Sciatic nerve (tissue), 2 donors: ENCODE measurements at places on chromosomes 7 and 10. TPM values are rescaled to one million over a fixed set of nuclear protein-coding genes. Genes with fewer than 3 reads are reported as not detected.
A peak's percentile ranks its signal among the peaks of the same experiment; 100 is the strongest.

DNA sequence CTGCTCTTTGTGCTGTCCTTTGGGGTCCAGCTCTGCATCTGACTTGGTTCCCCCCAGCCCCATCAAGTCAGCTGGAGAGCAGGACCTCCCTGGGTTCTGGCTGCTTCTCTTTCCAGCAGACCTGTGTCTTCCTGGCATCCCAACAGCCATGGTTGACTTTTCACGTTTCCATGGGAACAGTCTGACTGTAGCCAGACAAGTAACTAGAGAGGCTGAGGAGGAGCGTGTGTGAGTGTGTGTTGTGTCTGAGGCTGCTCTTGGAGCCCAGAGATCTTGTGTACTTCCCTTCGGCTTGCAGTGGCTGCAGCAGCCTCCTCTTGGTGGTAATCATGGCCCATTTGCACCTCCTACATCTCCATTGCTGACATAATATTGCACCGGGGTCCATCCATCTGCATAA, 332.0 kb downstream of the RPS24 start:
- DNase-seq = no peak

DNA sequence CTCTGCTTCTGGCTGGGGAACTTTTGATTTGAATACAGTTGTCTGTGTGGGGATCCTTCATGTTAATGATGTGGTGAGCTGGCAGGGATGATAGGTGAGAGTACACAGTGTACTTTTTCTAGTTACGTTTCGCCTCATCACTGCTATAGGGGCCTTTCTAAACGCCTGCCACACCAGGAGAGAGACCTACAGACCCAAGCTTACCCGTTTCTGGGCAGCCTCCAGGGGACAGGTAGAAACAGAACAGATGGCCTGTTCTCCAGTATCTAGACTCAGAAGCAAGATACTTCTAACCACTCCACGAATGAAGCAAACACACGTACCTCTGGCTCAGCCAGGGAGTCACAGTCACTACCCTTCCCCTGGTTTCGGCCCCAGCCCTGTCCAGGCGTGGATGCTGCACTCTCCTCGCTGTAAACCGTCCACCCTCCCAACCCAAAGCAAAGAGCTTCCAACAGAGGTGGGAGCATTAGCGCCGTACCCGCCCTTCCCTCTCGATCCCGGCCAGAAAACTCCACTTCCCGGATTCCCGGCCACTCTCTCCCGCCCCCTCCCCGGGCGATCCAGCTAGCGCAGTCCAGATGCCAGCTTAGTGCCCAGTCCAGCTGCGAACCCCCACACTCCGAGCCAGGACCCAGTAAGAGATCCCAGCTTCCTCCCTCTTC, 1.2 kb downstream of the CCDC6 start:
- DNase-seq = peak; percentile 70

DNA sequence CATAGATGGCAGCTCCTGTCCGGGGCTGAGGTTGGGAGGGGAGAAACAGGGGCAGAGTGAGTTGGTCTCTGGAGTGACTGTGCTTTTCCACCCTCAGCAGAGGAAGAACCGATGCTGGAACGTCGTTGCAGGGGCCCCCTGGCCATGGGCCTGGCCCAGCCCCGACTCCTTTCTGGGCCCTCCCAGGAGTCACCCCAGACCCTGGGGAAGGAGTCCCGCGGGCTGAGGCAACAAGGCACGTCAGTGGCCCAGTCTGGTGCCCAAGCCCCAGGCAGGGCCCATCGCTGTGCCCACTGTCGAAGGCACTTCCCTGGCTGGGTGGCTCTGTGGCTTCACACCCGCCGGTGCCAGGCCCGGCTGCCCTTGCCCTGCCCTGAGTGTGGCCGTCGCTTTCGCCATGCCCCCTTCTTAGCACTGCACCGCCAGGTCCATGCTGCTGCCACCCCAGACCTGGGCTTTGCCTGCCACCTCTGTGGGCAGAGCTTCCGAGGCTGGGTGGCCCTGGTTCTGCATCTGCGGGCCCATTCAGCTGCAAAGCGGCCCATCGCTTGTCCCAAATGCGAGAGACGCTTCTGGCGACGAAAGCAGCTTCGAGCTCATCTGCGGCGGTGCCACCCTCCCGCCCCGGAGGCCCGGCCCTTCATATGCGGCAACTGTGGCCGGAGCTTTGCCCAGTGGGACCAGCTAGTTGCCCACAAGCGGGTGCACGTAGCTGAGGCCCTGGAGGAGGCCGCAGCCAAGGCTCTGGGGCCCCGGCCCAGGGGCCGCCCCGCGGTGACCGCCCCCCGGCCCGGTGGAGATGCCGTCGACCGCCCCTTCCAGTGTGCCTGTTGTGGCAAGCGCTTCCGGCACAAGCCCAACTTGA, 2.7 kb downstream of the REPIN1 start:
- DNase-seq = no peak

- DNase-seq = no peak
These were observed 57.4 kb downstream of the CHST15 start for GRCh38 chr10:124035928-124036558.

- no peak for DNase-seq
These were observed 55.0 kb downstream of the PKD1L1 start for GRCh38 chr7:47893238-47893637.

DNA sequence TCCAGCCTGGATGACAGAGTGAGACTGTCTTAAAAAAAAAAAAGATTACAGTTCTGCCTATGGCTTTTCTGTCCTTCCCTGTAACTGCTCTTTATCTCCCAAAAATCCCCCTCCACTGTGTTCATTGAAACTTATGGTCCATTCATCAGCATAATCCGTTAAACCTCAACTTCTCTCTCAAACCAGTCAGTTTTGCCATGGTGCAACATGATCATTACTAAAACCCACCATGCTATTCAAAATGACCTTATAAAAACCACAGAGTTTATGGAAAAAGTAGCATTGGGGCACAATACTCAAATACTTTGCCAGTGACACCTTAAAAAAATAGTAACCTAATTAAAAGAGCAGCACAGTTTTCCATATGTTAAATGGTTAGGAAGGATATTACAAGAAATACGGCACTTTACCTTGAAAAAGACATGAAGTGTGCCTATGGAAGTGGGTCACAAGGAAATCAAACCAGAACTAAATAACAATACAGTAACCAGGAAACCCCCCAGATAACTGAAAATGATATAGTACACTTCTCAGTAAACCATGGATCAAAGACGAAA, 74.0 kb upstream of the ST8SIA6 start:
- DNase-seq = no peak

- DNase-seq = no peak
These were observed 196.4 kb upstream of the POM121L12 start for GRCh38 chr7:52838981-52839411.

DNA sequence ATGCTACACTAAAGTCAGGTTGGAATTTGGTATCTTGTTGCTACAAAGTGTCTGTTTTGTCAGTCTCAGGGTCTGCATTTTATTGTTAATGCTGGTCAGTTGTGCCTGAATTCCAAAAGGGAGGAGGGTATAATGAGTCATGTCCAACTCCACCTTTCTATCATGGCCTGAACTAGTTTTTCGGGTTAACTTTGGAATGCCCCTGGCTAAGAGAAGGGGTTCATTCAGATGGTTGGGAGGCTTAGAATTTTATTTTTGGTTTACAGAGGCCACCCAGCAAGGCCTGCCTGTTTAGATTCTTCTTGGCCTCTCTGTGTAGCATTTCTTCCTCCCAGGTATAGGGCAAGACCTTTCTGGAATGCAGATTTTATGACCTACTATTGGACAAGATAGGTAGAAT, 93.2 kb downstream of the SKIDA1 start:
- DNase-seq = no peak

DNA sequence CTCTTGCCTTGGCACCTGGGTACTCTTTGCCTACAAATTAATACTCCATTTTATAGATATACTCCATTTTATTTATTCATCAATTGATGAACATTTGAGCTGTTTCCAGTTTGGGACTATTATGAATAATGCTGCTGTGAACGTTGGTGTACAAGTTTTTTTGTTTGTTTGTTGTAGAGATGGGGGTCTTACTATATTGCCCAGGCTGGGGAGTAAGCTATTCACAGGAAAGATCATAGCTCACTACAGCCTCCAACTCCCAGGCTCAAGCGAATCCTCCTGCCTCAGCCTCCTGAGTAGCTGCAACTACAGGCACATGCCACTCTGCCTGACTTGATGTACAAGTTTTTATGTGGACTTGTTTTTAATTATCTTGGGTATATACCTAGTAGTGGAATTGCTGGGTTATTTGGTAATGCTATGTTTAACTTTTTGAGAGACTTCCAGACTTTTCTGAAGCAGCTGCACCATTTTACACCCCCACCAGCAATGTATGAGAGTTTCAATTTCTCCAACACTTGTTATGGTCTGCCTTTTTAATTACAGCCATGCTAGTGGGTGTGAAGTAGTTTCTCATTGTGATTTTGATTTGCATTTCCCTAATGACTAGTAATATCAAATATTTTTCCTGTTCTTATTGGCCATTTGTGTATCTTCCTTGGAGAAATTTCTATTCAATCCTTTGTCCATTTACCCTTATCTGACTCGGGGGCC, 15.9 kb downstream of the WBP1L start:
- DNase-seq = no peak

GRCh38 chr7:112201411-112201810, 4.8 kb downstream of the DOCK4 start:
- DNase-seq = no peak

- DNase-seq = no peak
These were observed 59.0 kb downstream of the YKT6 start for GRCh38 chr7:44259547-44260457.

- DNase-seq = no peak
These were observed 18.7 kb upstream of the ATP6V0A4 start for GRCh38 chr7:138816650-138817049.

DNA sequence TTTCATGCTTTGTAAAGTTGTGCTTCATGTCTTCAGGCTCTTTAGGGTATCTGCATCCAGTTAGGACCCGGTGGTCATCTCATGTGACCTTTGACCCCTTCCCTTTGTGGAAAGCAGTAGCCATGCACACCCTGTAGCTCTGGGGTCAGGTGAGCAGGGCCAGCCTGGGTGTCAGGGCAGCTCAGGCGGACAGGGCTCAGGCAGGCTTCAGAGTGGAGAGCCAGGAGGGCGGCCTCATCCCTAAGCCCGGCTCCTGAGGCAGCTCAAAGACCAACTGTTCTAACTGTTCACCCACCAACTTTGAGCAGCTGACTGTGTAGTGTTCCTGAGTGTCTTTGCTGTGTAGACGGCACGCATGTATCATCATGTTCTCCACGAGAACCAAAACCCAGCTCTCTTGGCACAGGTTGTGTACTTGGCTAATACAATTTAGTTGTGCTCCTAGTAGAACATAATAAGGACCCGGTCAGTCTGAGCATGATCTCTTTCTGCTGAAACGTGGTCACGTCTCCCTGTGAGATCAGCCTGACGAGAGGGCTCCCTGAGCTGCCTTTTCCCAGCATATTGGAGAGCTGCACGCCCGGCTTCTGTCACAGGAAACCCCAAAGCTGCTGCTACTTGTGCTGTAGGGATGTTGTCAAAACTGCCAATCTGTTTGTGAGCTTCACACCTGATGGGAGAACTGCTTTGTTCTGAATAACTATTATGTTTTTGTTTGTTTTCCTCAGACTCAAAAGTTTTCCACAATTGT, 30.0 kb downstream of the EEPD1 start:
- no peak for DNase-seq

GRCh38 chr10:2121315-2121714, 384.0 kb upstream of the ADARB2 start:
- DNase-seq = no peak

DNA sequence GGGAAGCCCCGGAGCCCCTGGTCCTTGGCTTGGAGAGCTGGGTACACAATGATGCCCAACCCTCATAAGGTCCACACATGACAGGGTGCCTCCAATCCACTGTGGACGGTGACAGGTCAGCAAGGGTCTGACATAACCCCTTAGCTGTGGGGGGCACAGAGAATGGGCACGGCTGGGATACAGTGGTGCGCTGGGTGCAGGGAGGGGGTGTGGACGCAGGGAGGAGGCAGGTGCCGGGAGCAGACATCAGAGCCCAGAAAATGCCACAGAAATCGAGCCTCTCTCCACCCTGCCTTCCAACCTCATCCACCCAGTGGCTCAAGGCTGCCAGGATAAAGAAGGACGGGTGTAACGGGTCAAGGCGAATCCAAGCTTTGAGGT, 177.8 kb upstream of the RHEB start:
- no peak for DNase-seq

GRCh38 chr7:39810710-39811109, 139.3 kb upstream of the CDK13 start:
- no peak for DNase-seq

DNA sequence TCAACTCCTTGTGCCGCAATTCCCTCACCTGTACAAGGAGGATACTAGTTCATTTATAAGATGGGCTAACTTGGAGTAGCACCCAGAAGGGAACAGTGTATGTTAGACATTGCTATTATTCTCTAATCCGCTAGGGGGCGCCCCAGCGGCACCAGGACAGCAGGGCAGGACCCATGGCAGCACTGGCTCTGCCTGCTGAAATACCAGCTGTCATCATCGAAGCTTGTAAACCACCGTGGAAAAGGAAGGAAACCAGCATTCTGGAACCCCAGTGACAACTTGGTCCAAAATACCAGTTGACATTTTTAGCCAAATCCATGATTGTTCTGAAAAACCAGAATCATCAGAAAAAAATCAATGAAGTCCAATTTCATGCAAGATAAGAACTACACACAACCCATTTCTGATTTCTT, 134.4 kb downstream of the ITGA8 start:
- peak; percentile 72 for DNase-seq

ECD gene
- total RNA-seq = 24.7 TPM

ACTL6B gene
- total RNA-seq = not detected

C10orf62 gene
- not detected for total RNA-seq

DCLRE1A gene
- 4.1 TPM for total RNA-seq

SKAP2 gene
- total RNA-seq = 53.3 TPM

IFIT1B gene
- total RNA-seq = 6.3 TPM

FAM131B gene
- 2.6 TPM for total RNA-seq
